ENCODE measurements at places on chromosomes 2 and 18.

DNA sequence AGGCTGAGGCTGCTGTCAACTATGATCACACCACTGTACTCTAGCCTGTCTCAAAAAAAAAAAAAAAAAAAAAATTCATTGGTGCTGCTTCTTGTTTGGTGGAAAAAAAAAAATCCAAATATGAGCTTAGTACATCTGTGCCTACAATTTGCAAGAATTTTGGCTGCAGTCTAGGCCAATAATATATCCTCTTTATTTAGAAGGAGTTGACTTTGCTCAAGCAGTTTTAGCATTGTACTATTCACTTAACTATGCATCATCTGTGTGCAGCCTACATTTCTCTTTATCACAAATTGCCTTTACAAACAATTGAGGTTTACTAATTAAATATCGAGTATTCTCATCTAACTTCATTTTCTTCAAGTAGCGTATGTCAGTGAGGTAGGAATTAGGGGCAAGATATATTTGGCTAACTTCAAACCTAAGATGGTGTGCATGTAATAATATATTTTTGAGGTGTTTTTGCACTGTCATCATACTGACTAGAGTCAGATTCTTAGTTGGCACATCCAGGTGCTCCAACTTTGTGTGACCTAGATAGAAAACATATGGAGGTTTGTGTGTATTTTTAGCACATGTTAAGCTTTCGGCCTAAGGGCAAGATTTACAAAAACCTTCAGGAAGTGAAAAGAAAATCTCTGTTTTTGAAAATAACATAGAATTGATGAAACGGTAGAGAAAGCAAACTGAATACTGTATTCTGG, 51.8 kb downstream of the PMS1 start:
- DNase-seq = no peak

DNA sequence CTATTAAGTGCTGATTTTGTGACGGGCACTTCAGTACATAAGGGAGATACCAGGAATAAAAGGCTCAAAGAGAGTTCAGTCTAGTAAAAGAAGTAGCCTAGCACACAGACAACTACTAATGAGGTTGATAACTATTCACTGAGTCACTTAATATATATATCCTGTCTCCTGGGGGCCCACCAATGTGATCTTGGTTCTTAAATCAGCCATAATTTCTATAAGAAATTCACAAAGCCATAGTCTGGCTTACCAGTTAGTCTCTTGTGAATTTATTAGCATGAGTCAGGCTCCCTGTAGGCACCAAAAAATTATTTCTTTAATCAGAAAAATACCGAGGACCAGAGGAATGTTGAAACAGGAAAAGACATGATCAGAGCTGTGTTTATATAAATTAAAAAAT, 10.4 kb downstream of the KCNE4 start:
- DNase-seq = no peak

DNA sequence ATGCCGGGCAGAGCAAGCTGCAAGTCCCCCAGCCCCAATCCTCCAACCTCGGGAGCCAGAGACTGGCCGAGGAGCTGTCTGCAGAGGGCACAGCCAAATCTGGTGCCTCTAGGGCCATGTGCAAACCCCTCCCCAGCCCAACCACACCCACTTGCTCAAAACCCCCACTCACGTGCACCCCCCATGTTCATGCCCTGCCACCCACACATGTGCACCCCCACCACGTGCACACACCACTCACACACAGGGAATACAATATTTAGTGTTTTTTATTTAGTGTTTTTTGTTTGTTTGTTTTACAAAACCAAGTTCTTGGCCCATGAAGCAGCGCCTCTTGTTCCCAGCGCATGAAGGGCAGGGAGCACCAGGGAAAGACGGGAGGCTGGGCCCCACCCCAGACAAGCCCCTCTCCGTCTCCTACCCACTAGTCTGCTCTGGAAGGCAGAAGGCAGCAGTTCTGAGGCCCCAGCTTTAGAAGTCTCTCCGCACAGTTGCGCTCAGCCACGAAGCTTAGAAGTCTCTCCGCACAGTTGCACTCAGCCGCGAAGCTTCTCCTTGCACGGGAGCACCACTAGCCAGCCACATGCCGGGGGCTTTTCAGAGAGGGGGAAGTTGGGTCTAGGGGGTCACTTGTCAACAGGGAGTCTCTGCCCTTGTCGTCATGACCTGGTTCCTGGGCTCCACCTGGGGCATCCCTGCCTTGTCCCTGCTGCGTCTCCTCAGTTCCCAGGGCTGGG, 276.1 kb upstream of the HDAC4 start:
- no peak for DNase-seq

DNA sequence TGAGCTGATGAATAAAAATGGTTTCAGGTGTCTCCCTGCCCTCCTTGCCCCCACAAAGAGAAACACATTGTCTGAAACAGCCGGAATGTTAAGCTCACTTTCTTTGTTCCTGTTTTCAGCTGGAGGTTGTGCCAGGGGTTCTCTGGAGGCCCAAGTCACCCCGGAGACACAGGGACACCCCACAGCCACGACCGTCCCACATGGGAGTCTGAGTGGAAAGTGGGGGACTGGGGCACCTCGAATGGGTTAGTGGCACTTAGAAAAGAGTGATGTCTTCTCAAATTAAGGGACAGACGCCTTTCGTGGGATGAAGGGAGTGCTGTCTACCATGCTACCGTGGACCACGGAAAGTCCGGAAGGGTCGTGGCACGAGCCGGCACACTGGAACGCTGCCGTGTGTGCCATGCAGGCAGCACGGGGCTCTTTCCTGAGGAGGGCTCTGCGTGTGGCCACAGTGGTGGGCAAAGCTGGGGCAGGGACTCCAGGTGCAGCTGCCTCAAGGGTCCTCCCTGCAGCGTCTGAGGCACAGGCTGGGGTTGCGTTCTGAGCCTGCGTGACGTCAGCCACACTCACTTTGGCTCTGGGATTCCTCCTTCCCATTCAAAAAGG, 39.4 kb upstream of the CTDP1 start:
- DNase-seq = no peak

GRCh38 chr18:32848826-32849225, 76.0 kb upstream of the KLHL14 start:
- DNase-seq = no peak

- DNase-seq = no peak
Measured at GRCh38 chr2:1744446-1745170, at the start of gene PXDN. TSS of gene PXDN (minus strand) at chr2:1744515. CDS start at chr2:1744455, 60 bp downstream.

DNA sequence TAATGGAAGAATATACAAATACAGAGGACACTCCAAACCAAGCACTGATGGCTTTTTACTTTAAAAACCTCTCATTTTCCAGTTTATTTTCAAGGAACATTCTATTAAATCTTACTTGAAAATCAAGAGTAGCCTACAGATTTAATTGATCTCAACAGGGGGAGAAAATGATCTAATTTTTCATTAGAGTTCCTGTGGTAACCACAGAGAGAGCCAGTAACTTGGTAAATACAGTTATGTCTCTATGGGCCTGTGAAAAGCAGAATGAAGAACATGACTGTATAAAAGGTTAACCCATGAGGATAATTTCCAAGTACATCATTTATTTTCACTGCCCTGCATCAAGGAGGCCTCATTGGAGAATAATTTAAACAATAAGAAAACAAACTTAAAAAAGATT, 39.8 kb upstream of the ITPRID2 start:
- no peak for DNase-seq

- no peak for DNase-seq
Measured at GRCh38 chr18:60910534-60910933, 422.7 kb upstream of the CDH20 start.

GRCh38 chr2:37543999-37544557, 127.4 kb downstream of the CDC42EP3 start:
- DNase-seq = no peak

DNA sequence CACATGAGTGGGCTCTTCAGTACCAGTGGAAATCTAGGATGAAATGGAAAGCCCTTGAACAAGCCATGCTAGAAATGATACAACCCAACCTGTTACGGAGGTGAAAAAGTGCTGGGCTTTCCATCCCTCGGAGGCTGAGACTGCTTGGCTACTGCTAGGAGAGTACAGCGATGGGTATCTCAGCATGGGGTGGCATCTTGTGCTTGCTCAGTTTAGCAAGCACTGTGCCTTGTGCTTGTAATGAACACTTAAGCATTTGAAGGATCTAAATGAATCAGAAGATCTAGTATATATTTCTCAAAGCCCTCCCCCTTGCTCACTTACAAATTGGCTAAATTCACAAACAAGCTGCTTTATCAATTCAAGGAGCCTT, 44.3 kb upstream of the EHBP1 start:
- no peak for DNase-seq

DNA sequence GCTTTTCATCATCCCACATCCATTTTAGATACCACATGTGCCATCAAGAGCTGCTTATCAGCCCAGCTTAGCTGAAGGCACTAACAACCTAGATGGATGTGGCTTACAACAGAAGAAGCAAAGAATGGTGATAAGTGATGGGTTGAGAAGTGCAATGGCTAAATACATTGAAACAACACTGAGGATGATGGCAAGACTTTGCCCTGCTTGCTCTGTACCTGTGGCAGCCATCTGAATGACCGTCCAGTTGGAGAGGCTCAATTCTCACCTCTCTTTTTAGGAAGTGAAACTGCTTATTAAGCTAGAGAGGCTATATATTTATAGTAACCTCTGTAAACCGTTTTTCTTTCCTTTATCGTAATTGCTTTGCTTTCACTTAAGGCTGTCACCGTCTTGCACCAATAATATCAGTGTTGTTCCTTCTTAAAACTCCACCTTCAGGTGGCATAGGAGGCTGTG, 5.7 kb downstream of the GPATCH11 start:
- no peak for DNase-seq

GRCh38 chr2:6525475-6525964, 340.2 kb downstream of the CMPK2 start:
- no peak for DNase-seq

- no peak for DNase-seq
Measured at GRCh38 chr2:105571445-105571987, 172.7 kb upstream of the FHL2 start.

- no peak for DNase-seq
Measured at GRCh38 chr18:47283476-47283875, 32.0 kb upstream of the SKOR2 start.

GRCh38 chr2:217054791-217055190, 194.9 kb upstream of the TNP1 start:
- DNase-seq = no peak

DNA sequence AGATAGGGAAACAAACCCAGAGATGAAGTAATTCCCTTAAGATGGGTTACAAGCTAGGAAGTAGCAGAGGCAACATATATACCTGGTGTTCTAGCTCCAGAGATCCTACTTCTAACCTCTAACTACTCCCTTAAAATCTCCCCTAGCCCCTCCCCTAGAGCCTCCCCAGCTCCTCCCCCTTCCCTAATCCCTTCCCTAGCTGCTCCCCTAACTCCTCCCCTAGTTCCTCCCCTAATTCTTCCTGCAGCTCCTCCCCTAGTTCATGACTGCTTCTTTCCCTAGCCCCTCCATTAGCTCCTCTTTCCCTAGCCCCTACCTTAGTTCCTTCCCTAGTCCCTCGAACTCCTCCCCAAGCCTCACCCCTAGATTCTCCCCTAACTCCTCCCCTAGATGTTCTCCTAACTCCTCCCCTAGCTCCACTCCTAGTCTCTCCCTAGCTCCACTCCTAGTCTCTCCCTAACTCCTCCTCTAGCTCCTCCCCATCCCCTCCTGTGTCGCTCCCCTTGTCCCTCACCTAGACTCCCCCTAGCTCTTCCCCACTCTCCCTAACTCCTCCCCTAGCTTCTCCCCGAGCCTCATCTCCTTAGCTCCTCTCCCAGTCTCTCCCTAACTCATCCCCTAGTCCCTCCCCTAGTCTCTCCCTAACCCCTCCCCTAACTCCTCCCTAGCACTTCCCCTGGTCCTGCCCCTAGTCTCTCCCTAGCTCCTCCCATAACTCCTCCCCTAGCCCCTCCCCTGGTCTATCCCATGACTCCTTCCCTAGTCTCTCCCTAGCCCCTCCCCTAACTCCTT, 108.9 kb downstream of the CD226 start:
- DNase-seq = no peak

- DNase-seq = no peak
Measured at GRCh38 chr2:209526561-209526960, 102.7 kb downstream of the MAP2 start.

- DNase-seq = no peak
Measured at GRCh38 chr18:31241900-31242409, 76.0 kb upstream of the DSG1 start.

- DNase-seq = no peak
Measured at GRCh38 chr2:118249531-118249930, 161.3 kb downstream of the INSIG2 start.

DNA sequence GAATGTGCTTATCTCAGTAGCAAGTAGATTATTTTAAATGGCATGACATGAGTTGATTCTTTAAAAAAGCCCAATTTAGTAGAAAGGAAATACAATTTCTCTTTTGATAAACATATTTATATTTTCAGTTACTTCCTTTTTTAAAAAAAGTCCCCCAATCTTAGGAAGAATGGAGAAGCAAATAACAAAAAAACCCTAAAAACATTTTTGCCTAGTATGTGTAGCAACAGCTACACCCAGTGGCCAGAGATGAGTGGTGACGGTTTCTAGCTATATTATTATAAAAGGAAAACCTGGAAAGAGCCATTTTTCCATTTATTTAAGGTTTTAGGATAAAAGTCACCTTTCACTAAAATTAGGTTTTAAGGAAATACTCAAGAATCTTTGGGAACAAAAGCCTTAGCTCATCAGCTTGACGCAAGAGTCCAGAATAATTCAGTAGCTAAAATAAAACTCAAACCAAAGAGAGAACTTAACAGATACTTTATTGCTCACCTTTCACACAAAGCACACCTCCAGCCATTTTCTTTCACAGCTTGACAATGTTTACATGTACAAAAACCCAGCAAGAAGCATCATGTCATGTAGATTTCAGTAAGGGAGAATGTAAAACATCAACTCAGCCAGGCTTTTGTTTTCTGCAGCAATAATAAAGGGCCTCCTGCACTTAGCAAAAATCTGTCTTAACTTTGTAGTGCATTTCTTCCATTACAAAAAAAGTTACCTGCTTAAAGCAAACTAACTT, 15.7 kb downstream of the FAM98A start:
- DNase-seq = no peak

- DNase-seq = no peak
Measured at GRCh38 chr2:658426-658825, 18.8 kb downstream of the TMEM18 start.

DNA sequence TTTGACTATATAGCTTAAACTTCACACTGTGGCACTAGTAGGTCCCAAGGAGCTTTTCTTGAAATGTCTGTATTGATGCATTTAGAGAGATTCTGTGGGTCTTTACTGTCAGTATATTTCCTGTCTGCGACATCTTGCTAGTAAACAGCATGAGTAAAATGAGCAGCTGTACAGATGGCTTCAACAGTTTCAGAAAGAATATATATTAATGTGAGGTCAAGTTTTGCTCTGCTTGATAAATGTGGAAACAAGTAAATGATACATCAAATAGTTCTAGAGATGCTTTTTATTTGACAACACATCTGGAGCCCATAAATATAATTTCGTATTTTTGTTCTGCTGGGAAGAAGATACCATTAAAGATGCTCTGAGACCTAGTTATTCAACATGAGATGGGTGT, 310.9 kb upstream of the COL3A1 start:
- no peak for DNase-seq

DNA sequence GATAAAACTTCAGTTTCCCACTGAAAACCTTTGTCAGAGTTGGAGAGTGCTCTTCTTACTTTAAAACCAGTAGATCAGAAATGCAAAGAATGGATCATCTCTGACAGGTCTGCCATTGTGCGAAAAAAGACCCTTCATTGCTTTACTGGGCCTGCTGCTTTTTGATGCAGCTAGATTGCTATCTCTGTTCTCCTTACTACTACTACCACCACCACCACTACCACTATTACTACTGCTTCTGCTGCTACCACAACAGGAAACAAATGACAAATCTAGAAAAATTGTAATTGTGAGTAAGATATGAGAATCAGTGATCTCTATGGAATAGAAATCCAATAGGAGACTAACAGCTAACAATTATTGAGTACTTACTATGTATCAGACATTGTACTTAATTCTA, 85.8 kb downstream of the PKP4 start:
- no peak for DNase-seq

GRCh38 chr2:170930991-170931266, 1.9 kb downstream of the GORASP2 start:
- no peak for DNase-seq

All from stimulated activated CD4-positive, alpha-beta T cell treated with anti-CD3 and anti-CD28 coated beads, TNF-alpha, amount 100 ng/mL, for 24 hours (primary cell).